Stimulated activated CD4-positive, alpha-beta T cell treated with anti-CD3 and anti-CD28 coated beads, Interleukin-1b, Interleukin-23, amount 100 ng/mL, for 1 hour (primary cell): ENCODE measurements at places on chromosomes 16 and 17.

DNA sequence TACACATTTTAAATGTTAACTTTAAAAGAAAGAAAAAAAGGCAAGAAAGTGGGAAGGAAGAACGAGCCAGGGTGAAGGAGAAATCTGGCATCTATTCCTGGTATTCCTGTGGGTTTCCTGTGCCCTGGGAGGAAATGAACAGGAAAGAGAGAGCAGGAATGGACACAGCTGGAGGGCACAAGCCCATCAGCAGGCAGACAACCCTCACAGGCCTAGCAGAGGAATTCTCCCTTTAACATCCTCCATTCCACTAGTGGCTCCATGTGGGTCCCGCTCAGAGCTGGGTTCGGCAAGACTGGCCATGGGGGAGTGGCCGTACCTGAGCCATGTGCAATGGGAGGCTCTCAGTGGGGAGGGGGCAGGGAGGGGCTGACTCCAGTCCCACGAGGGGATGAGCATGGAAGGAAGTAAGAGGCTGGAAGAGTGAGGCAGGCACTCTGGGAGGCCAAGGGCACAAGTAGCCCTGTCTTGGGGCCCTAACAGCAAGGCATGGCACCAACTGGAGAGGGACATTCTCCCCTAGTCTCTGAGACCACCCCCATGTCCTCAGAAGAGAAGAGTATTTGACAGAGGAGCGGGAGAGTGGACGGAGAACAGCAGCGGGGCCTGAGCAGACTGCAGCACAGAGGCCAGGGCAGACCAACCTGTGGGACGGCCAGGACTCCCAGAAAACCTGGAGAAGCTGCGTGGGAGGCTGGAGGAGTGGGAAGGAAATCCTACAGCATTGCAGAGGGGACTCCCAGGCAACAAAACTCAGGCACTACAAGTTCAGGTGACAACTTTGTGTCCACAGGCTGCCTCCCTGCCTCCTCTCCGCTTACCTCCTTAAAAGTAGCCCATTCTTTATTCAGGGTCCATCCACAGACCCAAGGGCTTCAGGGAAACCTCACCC, 30.2 kb downstream of the TK2 start:
- no peak for DNase-seq

- no peak for DNase-seq
These were observed 404.6 kb downstream of the SLC39A11 start for GRCh38 chr17:72687886-72688285.

DNA sequence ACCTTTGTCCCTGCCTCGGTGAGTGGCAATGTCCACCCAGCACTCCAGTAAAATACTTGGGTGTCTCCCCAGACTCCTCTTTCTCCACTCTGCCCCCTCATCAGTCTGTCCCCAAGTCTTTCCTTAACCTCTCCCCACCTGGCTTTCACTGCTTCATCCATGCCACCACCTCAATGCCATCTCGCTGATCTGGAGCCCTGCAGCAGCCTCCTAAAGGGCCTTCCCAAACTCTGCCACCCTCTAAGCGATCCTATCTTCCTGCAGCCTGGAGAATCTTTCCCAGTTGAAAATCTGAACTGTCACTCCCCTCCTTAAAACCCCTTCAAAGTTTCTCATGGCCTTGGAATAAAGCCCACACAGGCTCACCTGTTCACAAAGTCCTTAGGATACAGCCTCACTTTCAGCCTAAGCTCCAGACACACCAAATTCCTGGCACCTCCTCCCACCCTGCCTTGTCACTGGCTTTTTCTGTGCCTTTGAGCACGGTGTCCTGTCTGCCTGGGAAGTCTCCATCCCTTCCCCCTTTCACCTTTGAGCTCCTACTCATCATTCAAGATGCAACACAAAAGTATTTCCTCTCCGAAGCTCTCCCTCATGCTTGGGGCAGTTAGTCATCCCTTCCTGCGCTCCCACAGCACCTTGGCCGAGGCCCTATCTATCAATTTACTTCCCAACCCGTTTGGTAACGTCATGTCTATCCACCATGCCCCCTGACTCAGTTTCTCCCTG, 2.8 kb downstream of the WNK4 start:
- no peak for DNase-seq

GRCh38 chr16:12090151-12090530, 113.6 kb downstream of the SNX29 start:
- no peak for DNase-seq

- DNase-seq: no peak
These were observed 60.2 kb downstream of the TEX2 start for GRCh38 chr17:64202683-64203344.

DNA sequence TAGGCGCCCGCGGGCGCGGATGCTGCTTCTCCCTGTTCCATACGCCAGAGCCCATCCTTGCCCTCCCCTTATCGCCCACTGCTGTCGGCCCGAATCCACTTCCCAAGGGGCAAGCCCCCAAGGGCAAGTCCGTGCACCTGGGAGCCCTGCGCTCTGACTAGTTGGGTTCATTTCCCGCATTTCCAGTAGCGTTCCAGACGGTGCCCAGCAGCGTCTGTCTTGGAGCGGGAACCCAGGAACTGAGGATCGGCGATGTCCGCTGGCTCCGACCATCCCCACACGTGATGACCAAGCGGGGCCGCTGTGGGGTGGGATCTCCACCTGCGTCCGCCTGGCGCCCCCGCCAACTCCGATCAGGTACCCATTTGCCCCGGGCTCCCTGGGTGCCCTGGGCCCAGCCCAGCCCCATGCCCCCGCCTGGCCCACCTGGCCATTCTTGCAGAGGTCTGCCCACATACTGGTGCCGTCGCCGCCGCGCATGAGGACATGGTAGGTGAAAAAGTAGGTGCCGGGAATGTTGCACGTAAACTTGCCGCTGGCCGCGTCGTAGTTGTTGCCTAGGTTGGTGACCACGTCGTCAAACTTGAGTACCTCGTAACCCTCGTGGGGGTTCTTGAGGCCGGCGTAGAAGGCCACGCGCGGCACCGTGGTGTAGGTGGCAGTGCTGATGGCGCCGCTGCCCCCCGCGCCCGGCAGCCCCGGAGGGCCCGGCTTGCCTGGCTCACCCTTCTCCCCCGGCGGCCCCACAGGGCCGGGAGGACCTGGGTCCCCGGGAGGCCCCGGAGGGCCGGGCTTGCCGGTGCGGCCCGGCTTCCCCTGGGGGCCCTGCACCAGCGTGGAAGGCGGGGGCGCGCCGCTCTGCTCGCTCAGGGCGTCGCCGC, 837 bp downstream of the C1QL1 start:
- no peak for DNase-seq

DNA sequence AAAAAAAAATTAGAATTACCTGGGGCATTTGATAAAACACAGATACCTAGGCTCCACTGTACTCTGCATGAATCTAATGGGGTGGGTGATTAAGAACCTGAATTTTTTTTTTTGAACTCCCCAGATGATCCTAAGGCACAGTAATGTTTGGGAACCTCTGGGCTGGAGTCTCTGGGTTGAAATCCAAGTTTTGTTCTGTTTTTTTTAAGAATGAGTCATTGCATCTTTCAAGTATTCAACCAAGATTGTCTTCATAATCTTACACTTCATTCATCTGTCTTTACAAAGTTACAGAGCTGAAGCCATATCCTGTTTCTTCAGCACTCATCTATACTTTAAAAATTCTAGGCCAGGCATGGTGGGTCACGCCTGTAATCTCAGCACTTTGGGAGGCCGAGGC, 52.6 kb downstream of the PIGL start:
- no peak for DNase-seq

DNA sequence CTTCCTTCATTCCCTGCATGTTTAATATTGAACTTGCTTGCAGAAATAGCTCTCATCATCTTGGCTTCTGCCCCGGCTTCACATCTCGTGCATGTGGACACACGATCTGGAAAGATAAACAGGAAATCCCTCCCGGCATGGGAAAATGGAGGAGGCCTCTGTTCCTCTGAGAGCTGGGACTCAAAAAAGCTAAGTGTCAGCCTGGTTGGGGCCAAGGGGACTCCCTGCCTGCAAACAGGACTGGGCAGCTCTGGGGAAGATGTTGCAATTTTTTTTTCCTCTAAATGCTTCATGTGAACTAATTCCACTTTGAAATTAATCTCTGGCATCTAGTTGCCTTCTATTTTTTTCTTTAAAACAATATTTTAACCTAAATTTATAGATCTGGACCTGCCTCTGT, 24.8 kb downstream of the ITPRIPL2 start:
- no peak for DNase-seq
